Stimulated activated CD4-positive, alpha-beta T cell treated with anti-CD3 and anti-CD28 coated beads, Interleukin-4, amount 100 ng/mL, for 4 hours (primary cell): ENCODE measurements at places on chromosomes 7 and 10.

DNA sequence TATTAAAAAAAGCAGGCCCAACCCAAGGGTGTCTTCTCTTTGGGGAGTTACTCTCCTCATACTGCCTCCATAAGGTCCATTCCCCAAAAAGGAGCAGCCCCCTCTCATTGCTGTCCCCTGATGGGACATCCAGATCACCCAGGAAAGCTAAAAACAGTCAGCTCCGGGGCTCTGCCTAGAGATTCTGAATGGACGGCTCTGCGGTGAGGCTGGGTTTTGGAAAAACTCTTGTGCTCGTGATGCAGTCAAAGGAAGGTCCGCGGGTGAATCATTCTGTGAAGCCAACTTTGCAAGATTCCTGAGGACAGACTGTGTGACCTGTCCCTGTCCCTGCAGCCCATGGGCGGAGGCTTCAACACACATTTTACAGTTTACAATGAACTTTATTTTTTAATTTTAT is 351.5 kb downstream of the TYW1 start:
- no peak for DNase-seq

DNA sequence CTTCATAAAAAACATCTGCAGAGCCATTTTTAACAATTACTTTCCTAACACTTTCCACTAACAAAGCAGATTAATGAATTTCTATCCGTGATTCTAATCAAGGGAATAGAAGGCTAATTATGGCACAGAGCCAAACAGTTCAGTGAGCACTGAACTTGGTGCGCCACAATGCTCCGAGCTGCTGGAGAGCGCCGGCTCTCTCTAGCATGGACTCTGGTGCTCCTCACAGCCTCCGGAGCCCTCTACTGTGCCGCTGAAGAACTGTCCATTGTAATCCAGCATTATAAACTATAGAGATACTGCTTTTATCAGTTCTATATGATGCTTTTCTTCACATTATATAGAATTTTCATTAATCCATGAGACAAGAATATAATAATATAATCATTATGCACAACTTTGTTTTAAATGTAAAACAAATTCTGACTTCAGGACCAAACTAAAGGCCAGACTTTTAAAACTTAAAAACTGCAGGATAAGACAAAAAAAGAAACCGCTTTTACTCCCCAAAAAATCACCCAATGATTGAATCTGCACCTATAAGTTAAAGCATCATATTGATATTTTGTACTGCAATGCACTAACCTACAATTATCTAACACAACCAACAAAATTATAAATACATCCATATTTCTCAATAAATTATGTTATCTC is 123.6 kb downstream of the RNF32 start:
- no peak for DNase-seq

DNA sequence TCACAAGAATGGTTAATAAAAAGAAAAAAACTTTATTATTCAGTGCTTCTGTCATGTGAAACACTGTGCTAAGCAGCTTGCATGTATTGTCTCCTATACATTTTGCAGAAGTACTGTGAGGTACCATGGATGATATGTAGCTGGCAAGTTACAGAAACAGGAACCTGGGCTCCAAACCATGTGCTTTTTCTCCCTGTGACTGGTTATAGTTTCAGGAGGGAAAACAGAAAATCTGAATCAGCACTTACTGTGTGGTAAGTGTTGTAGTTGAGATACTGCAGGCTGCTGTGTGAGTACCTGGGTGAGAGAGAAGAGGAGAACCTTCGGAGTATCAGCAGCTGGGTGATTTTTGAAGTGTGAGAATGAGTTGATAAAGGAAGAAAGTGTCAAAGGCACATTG is 285.0 kb downstream of the SUGCT start:
- DNase-seq = no peak

GRCh38 chr7:40717242-40717641 is 582.4 kb downstream of the SUGCT start:
- DNase-seq = no peak
